ENCODE measurements at places on chromosomes 7 and 10.

DNA sequence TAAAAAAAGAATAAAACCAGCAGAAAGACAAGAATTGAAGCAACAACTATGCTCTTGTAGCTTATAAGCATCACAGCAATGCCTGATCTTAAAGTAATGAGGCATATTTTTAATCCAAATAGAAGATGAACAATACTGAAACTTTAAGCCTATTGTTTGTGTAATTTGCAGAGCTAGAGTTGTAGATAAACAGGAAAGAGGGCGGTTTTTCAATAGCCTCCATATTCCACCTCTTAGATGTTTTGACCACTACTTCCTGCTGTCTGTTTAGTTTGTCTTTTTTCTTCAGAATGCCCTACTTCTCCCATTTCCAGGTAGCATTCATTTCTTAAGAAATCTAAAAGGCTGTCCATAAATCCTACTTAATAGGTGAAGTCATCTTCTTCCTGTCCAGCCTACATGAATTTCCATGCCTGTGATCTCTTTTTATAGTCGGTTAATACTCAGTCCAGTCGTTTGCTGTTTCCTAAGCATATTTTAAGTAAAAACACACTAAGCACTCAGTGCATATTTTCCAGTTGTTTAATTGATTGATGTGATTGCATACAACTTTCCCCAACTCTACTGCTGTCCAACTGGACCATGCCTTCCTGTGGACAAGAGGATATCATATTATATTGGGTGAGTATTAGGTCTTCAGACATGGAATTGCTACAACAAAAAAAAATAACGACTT lies 308.1 kb downstream of the TFEC start:
- no peak for DNase-seq

GRCh38 chr10:71472912-71473311 lies 76.2 kb downstream of the CDH23 start:
- no peak for DNase-seq

DNA sequence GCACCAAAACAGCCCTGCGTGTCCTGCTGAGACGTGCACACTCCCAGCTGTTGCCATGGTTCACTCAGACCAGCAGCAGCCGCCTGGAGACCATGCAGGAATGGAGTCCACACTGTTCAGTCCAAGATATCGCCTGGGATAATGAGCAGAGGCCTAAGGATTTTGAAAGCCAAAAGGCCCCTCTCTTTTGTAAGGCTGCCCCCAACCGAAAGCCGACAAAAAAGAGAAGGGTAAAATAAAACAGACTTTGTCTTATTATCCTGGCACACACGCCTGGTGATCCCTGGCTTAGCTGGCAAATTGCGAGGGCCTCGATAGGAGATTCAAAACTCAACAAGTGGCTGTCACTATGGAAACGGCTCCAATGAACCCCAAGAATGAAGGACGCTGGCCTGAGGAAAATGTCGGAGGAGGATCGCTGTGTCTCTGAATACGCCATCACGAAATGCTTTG lies 263.6 kb downstream of the SKIDA1 start:
- no peak for DNase-seq

DNA sequence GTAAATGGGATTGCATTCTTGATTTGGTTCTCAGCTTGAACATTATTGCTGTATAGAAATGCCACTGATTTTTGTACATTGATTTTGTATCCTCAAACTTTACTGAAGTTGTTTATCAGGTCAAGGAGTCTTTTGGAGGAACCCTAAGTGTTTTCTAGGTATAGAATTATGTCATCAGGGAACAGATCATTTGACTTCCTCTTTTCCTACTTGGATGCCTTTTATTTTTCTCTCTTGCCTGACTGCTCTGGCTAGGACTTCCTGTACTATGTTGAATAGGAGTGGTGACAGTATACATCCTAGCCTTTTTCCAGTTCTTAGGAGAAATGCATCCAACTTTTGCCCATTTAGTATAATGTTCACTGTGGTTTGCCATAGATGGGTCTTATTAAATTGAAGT lies 48.8 kb downstream of the ANXA8 start:
- no peak for DNase-seq

DNA sequence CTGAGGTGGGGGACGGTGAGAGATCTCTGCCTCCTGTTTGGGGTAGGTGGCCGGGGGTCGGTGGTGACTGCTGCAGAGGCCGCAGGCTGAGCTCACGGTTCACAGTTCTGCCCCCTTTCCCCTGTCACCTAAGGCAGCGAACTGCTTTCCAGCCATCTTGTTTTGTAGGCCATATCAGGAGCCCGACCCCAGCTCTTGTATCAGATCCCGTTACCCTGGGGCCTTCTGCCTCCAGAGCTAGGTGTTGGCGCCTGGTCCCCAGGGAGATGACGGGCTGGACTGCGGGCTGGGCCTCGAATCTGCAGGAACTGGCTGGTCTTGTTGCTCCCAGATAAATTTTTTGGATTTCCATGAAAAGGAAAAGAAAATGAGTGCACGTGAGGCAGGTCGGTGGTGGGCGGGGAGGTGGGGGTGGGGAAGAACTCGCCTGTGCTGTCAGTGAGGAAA lies 183.0 kb downstream of the DNAJB6 start:
- DNase-seq, result no peak

- DNase-seq, result no peak
Observed at GRCh38 chr10:74652664-74653063, 173.7 kb upstream of the KAT6B start.

GRCh38 chr10:104257235-104257634 lies 2.5 kb downstream of the GSTO1 start:
- no peak for DNase-seq

DNA sequence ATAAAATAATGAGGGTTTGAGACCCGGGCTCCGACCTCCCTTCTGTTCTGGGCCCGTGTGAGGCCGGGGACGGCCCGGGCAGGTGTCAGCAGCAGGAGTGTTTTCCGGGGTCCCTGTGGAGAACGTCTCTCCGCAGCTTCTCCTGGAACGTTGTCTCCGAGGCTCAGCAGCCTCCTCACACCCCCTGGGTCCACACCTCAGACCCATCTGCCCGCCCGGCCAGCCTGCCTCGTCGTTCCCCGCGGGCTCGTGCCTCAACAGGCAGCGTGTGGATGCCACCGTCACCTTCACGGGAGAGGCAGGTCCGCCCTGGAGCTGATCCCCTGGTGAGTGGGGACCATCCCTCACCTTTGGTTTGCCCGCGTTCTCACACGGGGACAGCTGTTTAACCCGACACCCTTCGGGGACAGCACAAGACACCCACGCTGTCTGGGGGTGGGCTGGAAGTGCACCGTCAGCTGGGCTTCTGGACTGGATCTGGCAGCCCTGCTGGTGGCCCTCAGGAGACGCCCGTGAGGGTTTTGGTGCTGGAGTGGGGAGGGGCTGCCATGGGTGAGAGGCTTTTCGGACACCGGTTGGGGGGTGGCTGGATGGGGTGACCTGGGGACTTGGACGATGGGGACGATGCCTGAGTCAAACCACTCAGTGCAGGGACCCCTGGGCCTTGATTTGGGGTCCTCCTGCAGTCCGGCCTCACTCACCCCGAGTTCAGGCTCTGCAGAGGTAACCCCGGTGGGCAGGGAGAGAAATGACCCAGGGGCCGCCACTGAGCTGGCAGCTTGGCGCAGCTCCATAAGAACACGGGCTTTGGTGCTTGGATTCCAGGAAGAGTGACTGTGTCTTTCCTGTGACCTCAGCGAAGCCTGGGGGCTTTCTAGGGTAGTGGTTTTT lies 131.7 kb downstream of the DNAJB6 start:
- DNase-seq, result no peak

GRCh38 chr10:28180654-28181053 lies 122.2 kb downstream of the MPP7 start:
- DNase-seq, result no peak

DNA sequence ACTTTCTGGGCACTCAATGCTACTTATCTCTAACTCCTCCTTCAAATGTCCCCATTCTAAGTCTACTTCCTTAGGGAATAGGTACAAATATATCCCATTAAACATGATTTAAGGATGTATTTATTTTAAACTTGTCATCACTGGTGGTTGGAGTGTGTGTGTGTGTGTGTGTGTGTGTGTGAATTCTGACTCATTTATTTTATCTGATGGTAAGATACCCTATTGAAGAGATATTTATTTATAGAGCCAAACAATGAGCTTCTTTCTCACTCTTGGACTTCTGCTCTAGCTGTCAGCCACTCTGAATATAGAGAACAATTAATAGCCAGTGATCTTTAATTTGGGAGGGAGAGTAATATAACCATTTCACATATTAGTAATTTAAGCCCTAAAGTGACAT lies 17.8 kb upstream of the MAGI2 start:
- DNase-seq, result no peak

GRCh38 chr7:105010504-105011130 lies 3.4 kb upstream of the KMT2E start:
- DNase-seq, result no peak

DNA sequence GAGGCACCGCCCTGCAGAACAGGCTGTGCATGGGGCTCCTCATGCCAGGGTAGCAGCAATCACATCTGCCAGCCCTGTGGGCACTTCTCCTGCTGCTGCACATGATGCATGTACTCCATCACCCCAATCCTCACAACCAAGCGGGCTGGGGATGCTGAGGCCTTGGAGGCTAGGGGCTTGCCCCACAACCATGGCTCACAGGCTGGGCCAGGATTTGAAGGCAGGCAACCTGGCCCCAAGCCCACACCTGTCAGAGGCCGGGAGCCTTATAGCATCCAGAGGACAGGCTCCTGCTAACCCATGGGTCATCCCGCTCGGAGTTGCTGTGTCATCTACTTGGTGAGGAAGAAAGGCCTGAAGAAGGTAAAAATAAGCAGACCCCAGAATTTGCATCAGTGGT lies 2.2 kb downstream of the POLM start:
- DNase-seq, result no peak

DNA sequence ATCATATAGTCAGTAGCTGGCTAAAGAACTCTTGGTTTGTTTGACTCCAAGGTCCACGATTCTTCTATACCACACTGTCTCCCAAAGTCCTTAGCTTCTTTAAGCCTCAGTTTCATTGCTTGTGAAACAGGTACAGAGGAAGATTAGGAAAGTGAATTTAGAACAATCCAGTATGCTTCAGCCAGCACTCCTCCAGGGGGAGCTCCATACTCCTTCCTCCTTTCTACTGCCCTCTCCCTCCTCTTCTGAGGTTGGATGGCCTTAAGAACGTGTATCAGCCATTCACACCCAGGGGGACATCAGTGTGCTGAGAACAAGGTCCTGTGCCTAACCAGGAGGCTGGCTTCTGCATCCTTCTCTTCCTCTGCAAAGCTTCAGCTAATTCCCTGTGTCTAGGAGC lies 54.8 kb upstream of the CALD1 start:
- no peak for DNase-seq

GRCh38 chr7:69025249-69025648 lies 573.0 kb upstream of the AUTS2 start:
- no peak for DNase-seq

DNA sequence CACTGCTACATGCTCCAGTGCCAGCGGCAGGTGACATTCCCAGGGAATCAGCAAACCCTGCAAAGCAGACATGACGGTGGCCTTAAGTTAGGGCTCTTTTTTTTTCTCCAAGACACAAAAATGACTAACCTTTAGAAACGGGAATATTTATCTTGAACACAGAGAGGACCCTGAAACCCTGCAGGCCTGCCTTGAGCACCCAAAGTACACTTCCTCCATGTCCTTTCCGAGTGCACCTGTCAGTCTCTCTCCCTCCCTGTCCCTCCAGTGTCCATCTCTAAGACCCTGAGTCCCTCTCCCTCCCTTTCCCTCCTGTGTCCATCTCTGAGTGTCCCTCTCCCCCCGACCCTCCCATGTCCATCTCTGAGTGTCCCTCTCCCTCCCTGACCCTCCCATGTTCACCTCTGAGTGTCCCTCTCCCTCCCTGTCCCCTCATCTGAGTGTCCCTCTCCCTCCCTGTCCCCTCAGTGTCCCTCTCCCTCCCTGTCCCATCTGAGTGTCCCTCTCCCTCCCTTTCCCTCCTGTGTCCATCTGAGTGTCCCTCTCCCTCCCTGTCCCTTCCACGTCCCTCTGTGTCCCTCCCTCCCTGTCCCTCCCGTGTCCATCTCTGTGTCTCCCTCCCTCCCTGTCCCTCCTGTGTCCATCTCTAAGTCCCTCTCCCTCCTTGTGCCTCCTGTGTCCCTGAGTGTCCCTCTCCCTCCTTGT lies 51.2 kb upstream of the CAMK2B start:
- no peak for DNase-seq

DNA sequence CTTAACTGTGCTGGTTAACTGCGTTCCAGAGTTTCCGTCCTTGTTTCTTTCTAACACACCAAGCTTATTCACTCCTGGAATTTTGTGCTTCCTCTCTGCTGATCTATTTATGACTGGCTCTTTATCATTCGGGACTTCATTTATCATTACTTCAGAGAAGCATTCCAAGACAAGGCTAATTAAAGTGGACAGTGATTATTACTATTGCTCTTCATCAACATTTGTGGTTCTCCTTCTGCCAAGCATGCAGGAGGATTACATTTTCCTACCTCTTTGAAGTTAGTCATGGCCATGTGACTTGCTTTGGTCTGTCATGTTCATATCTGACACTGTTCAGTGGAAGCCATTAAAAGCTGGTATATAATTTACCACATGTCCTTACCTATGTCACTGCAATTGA lies 172.4 kb upstream of the AGR3 start:
- DNase-seq, result no peak

- peak; percentile 74 for DNase-seq
Observed at GRCh38 chr7:142626420-142627035, 122.7 kb upstream of the PRSS1 start.

GRCh38 chr10:58177362-58177947 lies 90.2 kb downstream of the IPMK start:
- no peak for DNase-seq

DNA sequence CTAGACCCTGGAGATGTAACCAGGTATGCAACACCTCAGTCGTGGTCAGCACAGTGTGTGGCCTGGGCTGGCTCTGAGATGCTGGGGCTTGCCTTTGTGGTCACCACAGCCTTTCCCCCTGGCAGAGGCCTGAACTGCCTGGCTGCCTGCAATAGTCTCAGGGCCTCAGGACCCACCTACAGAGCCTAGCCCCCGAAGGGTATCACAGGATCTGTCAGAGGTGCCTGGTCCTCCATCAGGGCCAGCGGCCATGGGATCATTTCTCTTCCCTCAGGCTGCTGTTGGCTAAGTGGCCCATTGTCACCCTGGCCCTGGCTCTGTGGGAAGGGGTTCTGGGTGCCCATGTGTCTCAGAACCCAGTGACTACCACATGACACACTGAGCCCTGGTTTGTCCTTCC lies 141.6 kb downstream of the CYP26A1 start:
- DNase-seq, result no peak

DNA sequence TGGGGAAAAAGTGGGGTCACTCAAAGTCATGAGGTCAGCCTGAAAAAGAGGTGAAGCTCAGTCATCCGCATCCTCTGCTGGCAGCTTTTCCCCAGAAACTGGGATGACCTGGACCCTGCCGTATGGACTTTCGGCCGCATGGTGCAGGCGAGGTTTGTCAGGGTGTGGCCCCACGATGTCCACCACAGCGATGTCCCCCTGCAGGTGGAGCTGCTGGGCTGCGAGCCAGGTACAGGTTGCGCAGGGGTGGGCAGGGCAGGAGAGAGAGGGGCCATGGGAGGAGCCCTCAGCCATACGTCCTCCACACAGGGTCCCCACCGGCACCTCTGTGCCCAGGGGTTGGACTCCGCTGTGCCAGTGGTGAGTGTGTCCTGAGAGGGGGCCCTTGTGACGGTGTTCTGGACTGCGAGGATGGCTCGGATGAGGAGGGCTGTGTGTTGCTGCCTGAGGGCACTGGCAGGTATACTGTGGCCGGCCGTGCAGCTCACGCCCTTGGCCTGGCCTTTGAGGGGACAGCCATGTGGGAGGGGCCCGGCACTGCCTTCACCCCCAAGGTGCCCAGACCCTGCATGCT lies 23.0 kb upstream of the ZNF467 start:
- no peak for DNase-seq

GRCh38 chr7:81871606-81872265 lies 101.9 kb upstream of the HGF start:
- no peak for DNase-seq

- no peak for DNase-seq
Observed at GRCh38 chr7:129393255-129393654, 41.0 kb upstream of the STRIP2 start.

Data from activated gamma-delta T cell treated with Interleukin-2 at 50 U/mL for 16 hours (primary cell).